ENCODE measurements at places on chromosomes 2 and 18.
A peak's percentile ranks its signal among the peaks of the same experiment; 100 is the strongest.

GRCh38 chr18:22936515-22936914 is 3.4 kb downstream of the RBBP8 start:
- DNase-seq: no peak

- DNase-seq: no peak
Observed at GRCh38 chr18:42640160-42640559, 475.3 kb downstream of the RIT2 start.

DNA sequence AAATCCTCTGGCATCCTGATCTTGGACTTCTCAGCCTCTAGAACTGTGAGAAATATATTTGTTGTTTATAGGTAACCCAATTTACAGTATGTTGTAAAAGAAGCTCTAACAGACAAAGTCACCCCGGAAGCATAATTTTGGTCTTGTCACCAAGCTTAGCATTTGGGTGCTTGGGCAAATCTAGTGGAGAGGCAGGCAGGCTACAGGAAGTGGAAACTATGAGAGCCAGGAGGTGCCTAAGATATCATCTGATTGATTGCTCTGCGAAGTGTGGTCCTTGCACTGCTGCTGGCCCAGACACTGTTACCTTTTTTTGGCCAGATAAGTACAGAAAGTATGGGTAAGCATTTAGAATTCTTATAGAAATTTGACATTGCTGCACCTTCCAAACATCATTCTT is 102.9 kb downstream of the CDC42EP3 start:
- DNase-seq: no peak

DNA sequence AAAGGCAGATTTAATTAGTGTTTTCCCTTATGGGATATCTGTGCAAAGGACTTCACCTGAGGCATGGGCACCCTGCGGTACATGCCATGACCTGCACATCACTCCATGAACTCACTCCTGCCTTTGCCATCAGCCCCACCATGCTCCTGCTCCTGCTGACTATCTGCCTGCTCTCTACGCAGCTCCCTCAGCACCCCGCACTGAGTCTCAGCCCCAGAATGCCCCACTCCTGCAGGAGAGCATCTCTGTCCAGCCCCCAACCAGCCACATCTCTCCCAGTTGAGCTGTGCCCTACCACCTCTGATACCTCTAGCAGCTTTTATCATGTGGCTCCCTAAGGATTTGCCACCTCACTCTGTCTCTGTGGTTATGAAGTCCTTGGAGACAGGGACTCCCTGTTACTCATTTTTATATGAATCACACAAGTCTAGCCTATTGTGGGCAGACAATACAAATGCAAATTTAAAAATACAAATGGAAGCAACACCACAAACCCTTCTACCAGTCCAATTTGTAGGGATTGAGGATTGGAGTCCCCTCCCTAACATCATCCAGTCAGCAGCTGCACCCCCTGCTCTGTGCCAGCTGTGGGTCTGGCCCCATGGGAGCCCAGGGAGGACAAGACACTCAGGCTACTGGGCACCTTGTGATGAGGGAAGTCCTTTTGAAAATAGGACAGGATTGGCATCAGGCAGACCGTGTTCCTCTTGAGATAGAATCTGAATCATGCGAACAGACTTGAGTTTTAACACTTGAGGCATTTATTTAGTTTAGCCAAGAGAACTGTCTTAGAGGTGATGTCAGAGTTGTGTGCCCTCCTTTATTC is 689.6 kb upstream of the HS6ST1 start:
- no peak for DNase-seq

DNA sequence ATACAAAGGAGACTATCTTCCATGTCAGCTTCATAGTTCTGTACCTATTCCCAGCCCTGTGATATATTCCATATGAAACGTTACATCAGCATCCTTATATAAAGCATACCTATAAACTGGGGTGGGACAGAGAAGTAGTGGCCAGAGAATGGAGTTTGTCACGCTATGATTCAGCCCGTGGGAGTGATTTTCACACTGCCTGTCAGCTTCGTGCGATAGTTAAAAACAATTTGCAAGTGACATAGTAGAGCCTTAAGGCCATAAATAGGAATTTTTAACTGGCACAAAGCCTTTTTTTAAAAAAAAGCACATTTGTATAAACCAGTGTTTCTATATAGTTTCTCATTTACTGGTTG is 30.2 kb downstream of the PKP4 start:
- DNase-seq: no peak

DNA sequence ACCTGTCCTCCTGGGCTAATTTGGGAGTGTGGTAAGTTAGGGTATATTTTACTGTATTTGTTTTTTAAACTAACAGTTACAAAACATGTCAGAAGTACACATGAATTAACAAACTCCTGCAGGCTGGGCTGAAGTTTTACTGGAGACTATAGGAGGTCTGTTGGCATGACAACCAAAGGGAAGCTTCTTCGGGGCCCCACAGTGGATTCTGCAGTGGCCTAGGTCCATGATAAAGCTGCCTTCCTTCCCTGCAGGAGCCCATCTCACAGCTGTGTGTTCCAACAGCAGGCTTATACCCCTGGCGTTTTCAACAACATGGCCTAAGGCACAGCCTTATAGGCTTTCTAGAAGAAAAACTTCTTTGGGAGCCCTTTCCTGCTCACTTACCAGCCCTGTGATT is 128.0 kb upstream of the SETBP1 start:
- no peak for DNase-seq

DNA sequence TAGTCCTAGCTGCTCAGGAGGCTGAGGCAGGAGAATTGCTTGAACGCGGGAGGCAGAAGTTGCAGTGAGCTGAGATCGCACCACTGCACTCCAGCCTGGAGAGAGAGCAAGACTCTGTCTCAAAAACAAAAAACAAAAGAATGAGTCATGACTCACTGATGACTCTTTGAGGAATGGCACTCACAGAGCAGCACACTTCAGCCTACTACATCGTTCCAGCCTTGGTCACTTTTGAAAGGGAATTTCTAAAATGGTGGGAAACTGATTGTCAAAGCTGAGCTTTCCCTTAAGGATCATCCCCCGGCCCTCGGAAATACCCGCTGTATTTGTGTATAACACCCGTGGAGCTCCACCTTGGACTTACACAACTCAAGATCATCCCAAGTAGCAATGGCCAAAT is 217.3 kb upstream of the HS6ST1 start:
- DNase-seq: no peak

DNA sequence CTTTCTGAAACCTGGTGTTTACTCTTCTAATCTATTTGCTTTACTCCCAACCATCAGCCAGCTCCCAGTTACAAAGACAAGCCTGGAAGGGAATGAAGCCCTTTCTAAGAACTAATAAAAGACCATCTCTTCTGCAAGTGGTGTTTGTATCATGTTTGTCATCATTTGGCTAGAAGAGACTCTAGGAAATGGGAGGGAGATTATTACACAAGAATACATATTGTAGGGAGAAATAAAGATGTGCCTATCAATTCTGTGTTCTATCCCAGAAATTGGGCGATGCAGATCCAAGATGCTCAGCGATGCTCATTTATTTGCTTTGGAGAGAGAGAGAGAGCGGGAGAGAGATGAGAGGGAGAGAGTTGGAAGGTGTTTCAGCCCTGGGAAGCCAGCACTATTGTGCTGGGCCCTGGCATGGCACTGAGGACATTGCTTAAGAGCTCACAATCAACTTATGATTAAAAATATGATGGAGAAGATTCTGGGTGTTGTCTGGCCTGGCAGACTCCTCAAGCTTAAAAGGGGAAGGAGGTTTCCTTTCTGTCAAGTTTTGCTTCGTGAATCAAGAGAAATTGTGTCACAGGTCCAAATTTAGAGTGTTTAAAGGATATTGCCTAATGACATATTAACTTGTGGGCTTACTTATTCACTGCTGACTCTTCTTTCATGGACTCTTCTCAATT is 41.8 kb upstream of the AFF3 start:
- DNase-seq: no peak

DNA sequence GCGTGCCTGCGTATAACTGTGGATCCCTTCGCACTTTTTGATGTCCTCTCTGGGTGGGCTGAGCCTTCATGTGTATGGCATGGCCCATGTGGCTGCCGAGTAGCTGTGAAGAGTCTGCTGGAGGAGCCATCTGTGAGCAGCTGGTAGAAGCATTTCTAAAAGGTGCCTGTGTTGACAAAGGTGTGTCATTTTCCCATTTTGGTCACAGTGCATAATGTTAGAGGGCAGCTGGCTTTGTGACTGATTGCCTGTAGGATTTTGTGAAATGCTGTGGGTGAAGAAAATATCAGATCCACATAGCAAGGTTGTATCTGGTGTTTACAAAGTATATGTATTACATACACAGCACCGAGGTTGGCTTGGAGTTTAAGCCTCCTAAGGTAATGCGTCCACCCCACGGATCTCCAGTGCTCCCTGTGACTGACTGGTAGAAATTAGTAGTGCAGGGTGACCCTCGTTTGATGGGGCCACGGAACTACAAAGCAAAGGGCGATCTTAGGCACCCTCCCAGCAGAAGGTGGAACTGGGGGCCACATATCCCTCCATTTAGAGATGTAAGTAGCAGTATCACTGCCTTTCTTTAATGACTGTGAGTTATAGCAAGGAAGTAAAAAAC is 16.5 kb downstream of the GATA6 start:
- DNase-seq: no peak

GRCh38 chr2:225103737-225104141 is 61.5 kb upstream of the DOCK10 start:
- DNase-seq: no peak

GRCh38 chr2:130843321-130843985 is 6.7 kb downstream of the ARHGEF4 start:
- no peak for DNase-seq

DNA sequence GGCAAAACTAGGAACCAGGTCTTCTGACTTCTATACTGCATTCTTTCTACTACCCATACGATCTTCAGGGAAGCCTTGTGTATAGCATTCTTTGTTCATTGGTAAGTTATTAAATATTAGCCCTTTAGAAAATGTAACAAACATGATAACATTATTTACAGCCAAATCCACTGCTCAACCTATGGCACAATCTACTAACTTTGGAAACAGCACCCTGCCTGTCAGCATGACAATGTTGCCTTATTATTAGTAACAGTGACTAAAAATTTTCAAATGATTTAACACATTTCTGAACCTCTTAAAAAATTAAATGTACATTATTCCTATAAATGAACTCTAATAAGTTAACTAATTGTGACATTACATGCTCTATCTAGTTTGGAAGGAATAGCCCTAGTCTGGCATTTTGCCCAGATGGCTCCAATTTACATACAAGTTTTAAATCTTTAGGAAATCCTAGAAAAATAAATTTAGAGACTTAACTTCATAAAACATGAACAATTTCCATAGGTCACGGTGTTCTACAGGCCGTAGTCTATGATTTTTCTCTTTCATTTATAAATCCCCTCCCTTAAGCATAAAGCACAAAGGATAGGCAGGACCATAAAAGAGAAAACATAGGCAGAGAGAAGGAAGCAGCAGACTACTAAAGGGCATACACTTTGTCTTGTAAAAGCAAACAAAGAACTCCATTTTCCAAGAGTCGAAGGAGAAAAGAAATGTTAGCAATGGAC is 33.7 kb downstream of the YES1 start:
- DNase-seq: no peak

DNA sequence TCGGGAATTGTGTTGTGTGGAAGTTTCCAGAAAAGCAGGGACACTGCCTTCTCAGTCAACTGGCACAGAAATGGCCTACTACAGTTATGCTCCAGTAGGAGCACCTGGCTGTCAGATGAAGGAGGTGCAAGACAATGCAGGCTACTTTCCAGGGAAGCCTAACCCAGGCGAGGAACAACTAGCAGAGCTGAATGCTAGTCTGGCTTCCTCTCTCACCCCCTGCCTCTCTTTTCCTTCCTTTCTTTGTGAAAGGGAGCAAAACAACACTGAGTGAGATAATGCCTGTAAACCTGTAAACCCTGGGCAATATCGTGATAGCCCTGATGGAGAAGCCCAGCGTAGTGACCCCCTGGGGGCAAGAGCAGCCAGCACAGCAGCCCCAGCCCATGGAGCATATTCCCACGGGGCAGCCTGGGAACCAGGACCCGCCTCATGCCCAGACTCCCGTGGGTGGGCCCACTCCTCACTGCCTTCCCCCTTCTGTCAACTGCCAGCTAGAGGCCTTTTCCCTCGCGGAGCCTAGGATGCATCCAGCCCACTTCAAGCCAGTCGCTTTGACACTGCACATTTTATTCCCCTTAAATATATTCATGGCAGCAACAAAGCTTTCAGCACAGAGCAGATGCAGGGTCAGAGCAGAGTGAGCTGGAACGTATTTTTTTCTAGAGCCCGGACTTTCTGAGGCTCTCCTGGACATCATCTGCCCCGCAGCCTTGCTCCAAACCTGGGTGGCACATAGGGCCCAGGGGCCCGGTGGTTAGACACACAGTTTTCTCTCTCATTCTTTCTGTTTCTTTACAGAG is 77.0 kb downstream of the PDCL3 start:
- no peak for DNase-seq

DNA sequence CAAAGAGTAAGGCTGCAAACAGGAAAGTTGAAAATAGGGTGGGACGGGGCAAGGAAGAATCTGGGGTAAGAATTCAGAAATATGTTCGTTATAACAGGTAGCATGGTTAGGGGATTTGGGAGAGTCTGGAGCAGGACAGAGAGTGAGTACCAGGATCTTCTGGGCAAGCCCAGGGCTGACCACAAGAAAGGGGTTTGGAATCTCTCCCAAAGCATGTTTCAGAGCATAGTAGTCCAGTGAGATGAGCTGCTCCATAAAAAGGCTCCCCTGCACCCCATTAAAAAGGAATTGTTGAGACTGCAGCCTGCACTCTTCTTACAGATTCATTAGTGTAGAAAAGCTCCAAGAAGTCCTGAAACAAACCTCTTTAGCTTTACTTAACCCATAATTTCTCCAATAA is 291.1 kb downstream of the MTX2 start:
- DNase-seq: no peak

GRCh38 chr18:48161911-48162698 is 231.6 kb upstream of the SMAD2 start:
- no peak for DNase-seq

DNA sequence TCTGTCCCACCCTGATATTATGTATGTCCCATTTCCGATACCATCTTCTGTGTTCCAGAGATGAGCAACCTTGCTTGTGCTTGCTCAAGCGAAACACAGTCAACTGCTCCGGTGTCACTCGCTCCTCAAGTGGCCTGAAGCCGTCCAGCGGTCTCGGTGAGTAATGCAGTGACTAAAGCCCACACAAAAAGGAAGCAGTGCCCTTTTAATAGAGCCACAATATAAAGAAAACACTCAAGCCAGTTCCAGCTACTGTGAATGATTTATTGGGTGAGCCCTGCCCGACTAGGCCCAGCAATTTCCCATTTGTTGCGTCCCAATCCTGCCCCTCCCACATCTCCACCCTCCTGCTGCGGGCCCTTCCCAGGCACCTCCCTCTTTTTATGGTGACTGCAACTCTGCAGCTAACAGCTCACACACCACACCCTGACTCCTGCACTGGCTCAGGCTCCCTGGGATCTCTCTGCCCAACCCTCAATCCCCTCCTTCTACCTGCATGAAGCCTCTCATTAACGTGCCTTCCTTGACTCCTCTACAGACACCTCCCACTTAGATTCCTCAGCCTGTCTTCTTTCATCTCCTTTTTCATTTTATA is 44.2 kb upstream of the DSC1 start:
- peak; percentile 69 for DNase-seq

All from nephron progenitor cell (in vitro differentiated cells).